ENCODE measurements at places on chromosomes 4 and X.

GRCh38 chrX:109872021-109872732 lies 130.7 kb upstream of the TMEM164 start:
- no peak for DNase-seq

DNA sequence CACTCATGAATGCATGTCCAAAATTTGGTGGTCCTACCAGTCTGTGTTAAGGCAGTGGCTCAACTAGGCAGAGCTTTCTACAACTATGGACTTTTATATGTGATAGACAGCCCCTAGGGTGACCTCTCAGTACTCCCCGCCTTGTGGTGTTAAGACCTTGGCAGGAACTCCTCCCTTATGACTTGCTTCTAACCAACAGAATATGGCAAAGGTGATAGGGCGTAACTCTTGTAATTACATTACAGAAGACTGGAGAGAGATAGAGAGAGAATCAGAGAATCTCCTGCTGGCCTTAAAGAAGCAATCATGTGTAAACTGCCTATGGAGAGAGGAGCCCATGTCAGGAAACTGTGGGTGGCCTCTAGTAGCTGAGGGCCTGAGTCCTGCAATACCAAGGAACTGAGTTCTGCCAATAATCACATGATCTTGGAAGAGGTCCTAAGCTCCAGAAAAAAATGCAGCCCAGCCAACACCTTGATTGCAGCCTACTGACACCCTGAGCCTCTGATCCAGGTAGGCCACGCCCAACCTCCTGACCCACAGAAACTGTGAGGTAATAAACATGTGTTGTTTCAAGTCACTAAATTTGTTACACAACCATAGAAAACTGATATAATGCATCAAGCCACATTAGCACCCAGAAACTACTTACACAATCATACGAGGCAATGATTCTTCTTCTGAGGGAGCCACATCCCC lies 68.9 kb downstream of the INPP4B start:
- DNase-seq, result no peak

- no peak for DNase-seq
Measured at GRCh38 chr4:98566361-98567008, 91.9 kb downstream of the TSPAN5 start.

DNA sequence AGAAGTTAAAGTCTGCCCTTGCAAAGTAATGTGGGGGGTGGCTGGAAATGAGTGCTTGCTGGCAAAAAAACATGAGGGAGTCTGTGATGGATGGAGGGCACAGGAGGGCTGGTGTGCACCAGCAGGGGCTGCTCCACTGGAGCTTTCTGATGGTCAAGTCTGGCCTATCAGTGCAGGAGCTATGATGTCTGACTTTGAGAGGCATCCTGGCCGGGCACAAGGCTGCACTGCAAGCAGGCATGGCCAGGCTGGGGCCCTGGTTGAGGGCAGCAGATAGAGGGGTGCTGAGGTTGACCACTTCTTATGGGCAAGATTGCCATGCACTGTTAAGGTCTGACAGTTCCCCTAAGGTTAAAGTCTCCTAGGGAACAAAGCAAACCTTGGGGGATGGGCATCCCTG lies 1140.2 kb downstream of the FAM133A start:
- no peak for DNase-seq

DNA sequence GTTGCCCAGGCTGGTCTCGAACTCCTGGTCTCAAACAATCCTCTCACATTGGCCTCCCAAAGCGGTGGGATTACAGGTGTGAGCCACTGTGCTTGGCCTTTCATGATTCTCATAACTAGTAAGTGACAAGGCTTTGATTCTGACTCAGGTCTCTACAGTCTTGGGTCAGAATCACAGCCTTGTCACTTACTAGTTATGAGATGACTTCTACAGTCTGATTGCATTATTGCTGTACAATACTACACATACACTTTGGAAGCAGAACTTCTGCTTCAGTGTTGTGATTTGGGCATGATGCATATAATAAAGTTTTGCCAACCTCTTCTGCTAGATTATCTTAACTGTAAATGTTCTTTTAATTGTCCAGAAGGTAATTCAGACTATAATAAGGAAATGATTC lies 123.3 kb downstream of the KDM6A start:
- no peak for DNase-seq

Data from NCI-H460 (cell line).